CD4-positive, alpha-beta T cell treated with Interleukin-1 beta for 1 hour (primary cell): ENCODE measurements at places on chromosomes 1 and 21.
A peak's percentile ranks its signal among the peaks of the same experiment; 100 is the strongest.

- no peak for DNase-seq
These were observed 9.7 kb downstream of the SKI start for GRCh38 chr1:2237773-2238172.

DNA sequence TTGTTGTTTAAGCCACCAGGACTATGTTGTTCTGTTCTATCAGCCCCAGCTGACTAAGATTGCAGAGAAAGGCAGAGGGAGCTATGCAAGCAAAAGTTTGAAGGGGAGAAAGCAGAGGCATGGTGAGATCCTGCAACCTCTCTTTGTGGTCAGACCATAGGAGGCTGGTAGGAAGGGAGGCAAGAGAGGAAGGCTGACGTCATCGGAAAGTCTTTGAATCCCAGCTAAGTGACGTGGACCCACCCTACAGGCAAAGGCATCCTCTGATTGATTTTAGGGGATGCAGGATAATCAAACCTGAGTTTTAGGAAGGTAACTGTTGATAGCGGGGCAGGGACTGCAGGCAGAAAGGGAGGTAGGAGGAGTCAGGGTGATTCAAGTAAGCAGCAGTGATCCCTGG is 23.3 kb upstream of the TNNI1 start:
- no peak for DNase-seq

DNA sequence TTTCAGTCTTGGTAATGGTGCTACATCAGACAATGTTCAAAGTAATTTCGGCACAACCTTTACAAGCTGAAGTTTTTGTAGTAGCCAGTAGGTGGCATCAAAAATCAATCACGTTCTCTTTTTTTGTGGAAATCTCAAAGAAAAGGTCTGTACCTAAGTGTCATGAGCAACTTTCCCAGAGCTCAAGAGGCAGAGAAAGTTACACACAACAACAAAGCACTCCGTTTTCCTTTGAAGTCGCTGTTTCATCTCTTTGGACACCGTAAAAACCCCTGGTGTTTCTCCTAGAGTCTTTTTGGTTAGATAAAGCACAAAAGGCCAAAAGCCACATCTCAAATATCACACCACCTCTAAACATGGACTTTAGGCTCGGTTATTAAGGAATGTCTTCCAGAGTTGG is 131.6 kb downstream of the LHX8 start:
- no peak for DNase-seq

DNA sequence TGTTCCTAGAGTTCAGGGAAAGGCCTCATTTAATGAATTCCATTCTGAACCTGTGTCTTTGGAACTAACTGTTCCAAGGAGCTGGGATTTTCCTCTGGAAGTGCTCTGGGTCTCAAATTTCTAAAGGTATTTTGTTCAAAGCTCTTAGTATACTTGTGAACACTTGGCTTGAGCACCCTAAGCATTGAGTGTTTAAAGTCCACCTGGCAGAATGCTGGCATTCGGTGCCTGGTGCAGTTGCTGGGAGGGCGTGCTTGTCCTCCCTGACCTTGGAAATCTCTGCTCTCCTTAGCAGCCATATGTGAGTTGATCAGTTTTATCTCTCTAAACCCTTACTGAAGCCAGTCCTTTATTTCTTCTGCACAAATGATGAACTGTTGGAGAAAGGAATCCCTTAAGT is 3.0 kb downstream of the MTARC2 start:
- DNase-seq, result no peak

DNA sequence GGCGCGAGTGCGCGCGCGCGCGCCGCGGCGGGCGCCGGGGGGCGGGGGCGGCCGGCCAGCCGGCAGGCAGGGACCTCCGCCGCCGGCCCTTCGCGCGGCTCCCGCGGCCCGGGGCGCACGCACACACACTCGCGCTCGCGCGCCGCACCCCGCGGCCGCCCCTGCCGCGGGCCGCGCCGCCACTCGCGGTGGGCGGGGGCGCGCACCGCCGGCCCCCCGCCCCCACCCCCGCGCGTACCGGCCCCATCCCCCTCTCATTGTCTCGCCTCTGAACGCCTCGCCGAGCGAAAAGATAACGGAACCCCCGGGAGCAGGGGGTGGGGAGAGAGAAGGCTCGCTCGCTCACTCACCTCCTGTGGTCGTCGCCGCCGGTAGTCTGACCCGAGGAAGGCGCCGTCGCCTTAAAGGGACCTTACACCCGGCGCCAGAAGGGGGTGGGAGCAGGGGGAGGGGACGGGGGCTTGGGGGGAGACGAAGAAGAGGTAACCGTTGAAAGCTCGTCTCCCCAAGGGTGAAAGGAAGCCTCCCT is 428 bp downstream of the POGZ start:
- DNase-seq, result peak; percentile 68

DNA sequence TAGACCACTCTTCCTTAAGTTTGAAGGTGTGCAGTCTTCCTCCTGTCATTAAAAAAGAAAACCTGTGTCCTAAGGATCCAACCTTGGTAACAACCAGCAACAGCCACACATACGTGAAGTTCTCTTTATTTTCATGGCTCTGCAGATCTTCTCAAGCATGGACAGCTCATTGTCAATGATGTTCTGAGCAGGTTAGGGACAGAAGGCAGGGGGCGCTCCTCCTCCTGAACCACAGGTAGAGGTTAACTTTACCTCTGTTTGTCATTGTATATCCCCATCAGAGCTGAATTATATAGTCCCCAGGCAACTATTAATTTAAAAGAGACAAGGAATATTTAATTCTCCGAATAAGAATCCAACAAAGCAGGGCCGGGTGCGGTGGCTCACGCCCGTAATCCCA is 52.5 kb upstream of the CR2 start:
- DNase-seq, result no peak

DNA sequence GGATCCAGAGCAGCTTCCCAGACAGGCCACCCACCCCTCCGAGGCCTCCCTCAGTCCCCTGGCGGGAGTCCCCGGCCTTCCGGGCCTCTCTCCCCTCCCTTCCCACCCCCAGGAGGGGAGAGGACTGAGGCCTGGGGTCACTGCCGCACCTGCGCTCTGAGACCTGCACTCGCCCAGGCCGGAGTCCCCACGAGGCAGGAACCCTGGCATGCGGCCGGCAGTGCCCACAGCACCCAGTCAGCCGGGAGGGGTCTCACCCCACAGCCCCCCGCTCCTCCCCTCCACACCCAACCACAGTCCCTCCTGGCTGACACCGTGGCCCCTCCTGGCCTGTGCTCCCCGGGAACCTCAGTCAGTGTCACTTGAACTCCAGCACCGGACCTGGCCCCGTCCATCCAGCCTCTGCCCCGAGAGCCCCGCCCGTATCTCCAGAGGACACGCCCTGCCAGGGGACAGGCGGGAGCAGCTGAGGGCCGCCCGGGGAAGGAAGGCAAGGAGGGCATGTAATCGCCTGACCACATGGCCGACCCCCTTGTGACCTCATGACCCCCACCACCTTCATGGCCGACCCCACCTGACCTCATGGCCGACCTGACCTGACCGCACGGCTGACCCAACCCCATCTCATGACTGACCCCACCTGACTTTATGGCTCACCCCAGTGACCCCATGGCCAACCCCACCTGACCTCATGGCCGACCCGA is 28.7 kb upstream of the TTLL10 start:
- DNase-seq, result no peak

GRCh38 chr1:92816732-92817131 is 15.1 kb upstream of the RPL5 start:
- no peak for DNase-seq

DNA sequence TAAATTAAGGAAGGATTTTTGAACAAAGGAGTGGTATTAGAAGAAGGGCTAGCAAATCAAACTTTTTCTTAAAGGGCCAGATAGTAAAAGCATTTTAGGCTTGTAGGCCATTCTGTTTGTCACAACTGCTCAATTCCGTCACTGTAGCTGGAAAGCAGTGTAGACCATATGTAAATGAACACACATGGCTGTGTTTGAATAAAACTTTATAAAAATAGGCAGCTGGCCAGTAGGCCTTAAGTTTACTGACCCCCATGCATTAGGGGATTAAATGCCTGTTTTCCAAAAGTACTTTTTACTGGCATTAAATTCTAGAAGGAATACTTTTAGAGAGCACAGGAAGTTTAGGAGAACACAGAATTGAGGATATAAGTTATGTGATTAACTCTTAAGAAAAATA is 8.9 kb downstream of the IVNS1ABP start:
- DNase-seq, result no peak

GRCh38 chr1:208036106-208036808 is 125.3 kb upstream of the CD34 start:
- no peak for DNase-seq

DNA sequence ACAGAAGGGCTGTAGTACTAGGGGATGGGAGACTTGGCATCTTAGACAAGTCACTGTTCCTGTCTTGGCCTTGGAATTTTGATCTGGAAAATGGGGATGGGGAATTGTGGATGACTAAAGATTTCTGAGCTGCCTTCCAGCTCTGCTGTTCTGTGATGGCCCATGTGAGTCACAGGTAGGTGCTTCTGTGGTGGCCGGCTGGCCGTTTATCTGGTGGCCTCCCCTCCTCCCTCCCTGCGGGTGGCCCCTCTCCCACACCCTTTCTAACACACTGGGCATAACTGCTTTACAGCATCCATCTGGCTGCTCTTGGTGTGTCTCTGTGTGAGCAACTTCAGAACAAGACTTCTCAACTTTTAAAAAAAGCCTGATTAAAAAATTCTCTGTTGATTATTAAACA is 35.9 kb downstream of the KCNA2 start:
- DNase-seq, result no peak

GRCh38 chr1:240126821-240127220 is 35.1 kb downstream of the FMN2 start:
- no peak for DNase-seq

DNA sequence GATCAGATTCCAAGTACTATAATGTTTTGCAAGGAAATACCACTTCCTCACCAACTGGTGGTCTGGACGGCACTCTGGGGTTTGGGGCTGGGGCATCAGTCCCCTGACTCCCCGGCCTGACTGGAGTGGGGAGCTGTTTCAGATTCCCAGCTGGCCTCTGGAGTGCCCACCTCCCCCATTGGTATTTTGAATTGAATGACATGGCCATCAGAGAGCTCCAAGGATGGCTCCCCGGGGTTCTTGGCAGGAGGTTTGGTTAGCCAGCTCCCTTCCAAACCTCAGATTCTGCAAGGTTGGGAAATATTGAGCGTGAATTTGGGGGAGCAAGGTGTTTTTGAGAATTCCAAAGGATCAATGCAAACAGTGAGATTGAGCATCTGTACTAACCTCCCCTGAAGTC is 2.2 kb upstream of the INAVA start:
- no peak for DNase-seq

- no peak for DNase-seq
These were observed 326.8 kb downstream of the HLX start for GRCh38 chr1:221206076-221206475.

GRCh38 chr1:43858324-43858723 is 75.3 kb upstream of the ARTN start:
- no peak for DNase-seq

DNA sequence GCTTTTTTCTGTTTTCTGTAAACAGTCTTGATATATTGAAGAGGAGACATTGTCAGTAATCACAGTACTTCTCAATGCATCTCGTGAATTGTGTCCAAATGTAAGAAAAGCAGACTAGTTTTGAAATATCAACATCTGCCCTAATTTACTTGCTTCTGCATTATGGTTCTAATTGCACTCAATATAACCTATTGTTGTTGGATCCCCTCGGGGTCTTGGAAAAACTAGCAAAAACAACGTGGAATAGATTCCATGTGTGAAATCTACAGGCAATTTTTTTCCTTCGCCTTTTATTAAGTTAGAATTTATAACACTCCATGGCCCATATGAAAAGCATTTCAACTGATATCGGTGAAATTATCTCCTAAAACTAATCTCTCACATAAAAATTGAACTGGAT is 236.5 kb downstream of the TTLL7 start:
- no peak for DNase-seq

DNA sequence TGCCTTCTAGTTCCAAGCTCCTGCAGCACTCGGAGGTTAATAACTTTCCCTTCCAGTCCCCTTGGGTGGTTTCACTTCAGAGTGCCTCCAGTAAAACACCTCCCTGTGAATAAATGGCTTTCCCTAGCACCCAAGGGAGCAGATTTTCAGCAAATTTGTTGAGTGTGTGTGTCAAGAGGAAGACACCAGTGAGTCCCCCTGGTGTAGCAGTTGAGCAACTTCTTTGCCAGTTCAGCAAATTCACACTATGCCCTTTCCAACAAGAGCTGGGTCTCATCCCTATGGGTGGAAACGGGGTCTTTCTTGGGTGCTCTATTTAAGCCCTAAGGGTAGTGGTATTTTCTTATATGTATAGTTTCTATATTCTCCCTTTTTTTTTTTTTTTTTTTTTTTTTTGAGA is 806 bp upstream of the AADACL4 start:
- no peak for DNase-seq

DNA sequence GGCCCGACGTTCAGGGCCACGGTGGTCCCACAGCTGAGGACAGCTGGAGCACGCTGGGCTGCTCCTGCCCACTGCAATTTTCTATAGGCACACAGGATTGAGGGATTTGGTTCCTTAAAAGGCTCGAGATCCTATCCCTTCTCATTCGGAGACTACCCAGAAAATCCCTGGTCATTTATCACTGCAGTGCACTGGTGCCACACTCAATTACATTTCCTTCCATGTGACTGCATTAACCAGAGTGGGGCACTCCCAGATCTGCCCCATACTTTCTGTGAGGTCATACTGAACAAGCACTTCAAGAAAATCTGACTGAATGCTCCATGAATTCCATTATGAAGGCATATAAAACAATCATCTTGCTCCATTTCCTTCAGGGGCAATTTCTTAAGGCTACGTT is 49.8 kb upstream of the KCNE1 start:
- DNase-seq, result no peak

DNA sequence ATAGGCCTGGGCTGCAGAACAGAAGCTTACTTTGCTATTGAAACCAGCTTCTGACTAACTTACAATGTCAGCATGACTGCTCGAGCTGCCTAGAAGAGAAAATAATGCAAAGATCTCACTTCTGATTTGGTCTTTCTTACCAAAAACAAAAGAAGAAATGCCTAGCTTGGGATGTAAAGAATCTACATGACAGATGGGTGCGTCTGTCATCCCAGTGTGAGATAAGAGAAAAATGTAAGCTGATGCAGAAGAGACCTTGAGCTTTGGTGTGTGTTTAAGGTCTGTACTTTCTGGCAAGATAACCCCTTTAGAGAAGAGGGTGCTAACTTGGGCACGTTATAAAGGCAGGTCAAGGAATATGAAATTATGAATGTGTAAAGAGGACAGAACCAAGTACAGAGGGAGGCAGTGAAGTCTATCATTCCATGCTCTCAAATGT is 3.6 kb downstream of the FAM20B start:
- DNase-seq, result no peak

DNA sequence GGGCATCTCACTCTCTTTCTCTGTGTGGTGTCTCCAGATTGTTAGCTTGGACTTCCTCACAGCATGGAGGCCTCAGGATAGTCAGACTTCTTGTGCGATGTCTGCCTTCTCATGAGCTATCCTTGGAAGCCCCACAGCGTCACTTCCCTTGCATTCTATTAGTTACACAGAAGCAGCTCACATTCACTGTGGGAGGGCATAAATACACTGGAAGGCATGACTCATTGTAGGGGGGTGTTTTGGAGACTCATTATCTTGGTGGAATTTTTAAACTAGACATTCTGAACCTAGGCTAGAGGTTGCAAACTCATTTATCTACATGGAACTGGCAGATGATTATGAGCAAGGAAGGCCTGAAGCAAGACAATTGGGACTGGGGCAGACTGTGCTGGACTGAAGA is 21.4 kb upstream of the FASLG start:
- DNase-seq, result no peak
